ENCODE measurements at places on chromosomes 7 and 10.

DNA sequence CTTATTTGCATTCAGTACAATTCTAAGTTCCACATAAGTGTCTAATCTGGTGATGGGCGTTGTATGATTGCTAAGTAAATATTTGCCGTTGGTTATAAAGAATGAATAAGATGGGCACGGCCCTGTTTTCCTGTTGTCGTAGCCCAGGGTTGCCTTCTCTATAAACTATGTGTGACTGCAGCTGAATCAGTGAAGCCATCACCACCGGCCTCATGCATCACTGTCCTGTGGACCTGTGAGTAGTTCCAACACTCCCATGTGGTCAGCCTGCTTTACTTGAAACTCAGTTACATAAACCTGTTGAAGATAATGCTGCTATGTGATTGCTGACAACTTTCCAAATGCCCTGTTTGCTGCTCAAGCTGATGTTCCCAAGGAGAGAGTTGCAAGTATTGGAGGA is 21.6 kb upstream of the KLF6 start:
- DNase-seq: no peak

GRCh38 chr10:95261926-95262325 is 28.9 kb downstream of the PDLIM1 start:
- no peak for DNase-seq

DNA sequence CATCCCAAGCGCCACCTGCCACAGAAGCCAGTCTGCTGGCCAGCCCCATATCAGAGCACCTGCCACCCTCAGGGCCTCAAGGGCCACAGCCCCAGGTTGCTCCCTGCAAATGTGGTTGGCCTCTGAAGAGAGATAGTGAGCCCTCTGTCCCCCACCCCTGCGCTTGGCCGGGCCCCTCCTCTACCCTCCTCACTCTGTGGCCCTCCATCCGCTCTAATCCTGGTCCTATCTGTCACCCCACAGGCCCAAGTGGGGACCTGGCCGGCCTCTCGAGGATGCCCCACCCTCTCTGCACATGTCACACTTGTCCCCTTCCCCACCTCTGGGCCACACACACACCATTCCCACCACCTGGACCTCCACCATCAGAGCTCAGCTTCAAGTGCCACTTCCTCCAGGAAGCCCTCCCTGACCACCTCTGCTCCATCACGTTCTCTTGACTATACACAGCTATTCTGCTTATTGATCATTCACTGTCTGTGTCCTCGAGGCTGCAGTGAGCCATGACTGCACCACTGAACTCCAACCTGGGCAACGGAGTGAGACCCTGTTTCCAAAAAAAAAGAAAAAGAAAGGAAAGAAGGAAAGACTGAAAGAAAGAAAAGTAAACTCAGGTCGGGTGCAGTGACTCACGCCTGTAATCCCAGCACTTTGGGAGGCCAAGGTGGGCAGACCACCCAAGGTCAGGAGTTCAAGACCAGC is 42.4 kb downstream of the TNRC18 start:
- no peak for DNase-seq

DNA sequence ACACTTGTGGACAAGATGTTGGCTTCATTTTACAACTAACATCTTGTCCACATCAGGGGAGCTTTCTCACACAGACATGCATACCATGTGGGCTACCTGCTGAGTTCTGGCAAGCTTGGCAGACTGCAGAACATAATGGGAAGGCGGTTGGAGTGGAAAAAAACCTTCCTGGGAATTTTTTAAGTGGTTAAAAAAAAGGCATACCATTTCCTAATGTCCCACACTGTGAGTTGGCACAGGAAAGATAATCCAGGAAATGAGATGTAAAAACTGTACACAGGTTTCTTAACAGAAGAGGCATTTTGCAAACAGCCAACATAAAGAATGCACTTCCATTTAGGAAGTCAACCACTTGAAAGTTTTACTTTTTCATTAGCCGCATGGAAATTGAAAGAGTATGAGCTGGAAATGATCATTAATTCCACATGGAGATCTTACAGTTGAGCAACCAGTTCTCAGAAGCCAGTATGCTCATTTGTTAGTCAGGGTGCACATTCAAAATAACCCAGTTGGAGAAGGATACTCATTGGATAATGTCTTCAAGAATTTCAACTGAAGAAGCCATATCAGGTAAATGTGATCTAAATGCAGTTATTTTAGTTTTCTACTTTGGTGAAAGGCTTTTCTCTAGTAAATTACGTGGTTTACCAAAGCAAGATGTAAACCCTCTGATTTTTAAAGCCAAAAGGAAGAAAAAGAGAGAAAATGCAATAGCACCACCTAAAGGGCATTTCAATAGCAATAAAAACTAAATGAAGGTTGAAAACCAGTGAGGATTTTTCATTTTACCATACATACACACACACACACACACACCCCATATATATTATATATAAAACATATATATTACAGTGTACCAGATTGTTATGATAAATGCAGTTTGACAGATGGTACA is 194.0 kb downstream of the TAX1BP1 start:
- DNase-seq: no peak

Data from stimulated activated CD8-positive, alpha-beta memory T cell treated with anti-CD3 and anti-CD28 coated beads, Interleukin-12 subunit alpha, Interleukin-12 subunit beta, amount 100 ng/mL, for 4 hours (primary cell).